Right renal pelvis (tissue), 4 donors: ENCODE measurements at places on chromosomes 13 and 19. TPM values are rescaled to one million over a fixed set of nuclear protein-coding genes. Genes with fewer than 3 reads are reported as not detected.

DNA sequence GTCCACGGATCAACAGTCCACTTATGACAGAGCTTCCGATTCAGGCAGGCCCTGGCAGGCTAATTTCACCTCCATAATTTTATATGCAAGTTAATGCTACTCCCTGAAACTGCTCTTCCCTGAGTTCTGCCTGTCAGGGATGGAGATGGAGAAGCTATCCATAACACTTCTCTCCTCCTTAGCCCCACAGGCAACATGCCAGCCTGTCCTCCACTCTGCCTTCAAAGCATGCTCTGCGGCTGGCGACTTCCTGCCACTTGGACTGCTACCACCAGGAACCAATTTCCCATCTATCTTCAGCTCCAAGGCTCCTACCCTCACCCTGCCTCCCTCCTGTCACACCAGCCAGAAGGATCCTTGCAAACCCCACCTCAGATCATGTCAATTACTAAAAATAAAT lies 35.4 kb downstream of the GSX1 start:
- no peak for DNase-seq

DNA sequence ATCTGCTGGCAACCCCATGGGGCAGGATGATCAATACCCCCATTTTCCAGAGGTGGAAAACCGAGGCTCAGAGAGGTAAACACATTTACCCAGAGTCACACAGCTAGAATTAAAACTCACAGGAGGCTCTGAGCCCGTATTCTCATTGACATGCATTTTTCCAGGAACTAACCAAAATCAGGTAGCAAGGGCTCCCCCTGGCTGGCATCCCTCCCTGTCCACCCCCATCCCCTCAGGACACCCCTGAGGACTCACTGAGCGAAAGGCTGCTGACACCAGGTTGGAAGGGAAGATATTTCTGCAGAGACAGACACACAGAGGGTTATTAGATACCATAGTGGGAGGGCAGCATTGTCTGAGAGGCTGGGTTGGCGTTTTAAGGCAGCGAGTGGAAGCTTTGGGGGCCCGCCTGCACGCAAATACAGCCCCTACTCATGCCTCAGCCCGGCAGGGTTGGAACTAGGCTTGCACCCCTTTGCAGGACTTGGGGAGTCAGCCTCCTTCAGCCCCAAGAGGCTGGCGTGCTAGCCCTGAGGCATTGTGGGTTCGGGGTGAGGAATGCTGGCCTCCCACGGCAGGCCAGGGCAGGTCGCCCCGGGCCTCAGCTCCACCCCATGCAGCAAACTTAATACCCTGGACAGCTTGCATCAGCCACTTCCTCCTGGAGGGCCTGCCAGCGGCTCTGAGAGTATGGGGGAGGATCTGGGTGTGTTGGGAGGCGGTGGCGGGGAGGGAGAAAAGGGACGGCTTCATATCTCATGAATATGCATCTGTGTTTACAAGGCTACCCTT lies 3.9 kb downstream of the SLC1A5 start:
- DNase-seq: no peak

Gene LILRA5
- polyA plus RNA-seq: 0.17 TPM

GRCh38 chr19:2168619-2169424 lies 5.1 kb downstream of the DOT1L start:
- DNase-seq: peak; percentile 65

- DNase-seq: no peak
These were observed 3.5 kb upstream of the OBI1 start for GRCh38 chr13:78662467-78662866.

DNA sequence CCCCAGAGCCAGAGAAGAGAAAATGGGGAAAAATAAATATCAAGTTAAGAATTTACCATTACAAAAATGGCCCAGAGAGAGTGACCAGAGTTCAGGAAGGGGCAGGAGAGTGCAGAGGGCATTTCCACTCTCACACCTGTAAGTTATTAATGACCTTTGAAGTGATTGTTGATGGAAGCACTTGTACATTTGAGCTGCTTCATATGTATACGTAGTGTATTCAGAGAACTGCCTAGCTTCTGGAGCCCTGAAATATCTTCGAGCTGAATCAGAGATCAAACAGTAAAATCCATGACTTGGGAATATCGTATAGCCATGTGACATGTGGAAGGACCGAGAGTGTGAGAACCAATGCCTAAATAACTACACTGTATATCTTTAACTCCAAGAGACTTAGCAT lies 49.2 kb upstream of the PCCA start:
- no peak for DNase-seq

- no peak for DNase-seq
These were observed 226.1 kb downstream of the RFC3 start for GRCh38 chr13:34044041-34044440.

DNA sequence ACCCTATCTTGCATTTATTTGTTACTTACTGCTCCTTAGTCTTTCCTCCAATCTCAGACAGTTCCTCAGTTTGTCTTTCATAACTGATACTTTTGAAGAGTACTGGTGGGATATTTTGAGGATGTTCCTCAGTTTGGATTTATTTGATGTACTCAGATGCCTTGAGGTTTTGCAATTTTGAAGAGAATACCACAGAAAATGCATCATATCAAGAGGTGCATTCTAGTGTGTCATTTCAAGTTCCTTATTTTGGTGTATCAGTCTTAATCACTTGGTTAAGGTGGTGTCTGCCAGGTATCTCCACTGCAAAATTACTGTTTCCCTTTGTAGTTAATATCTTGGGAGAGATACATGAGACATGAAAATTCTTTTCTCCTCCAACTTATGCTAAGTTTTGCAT lies 75.1 kb downstream of the URI1 start:
- DNase-seq: no peak
